ENCODE measurements at places on chromosomes 3 and 15.

- no peak for DNase-seq
These were observed 781.5 kb downstream of the TBL1XR1 start for GRCh38 chr3:176415661-176416295.

- no peak for DNase-seq
These were observed 30.0 kb downstream of the CHD2 start for GRCh38 chr15:92930054-92930621.

GRCh38 chr3:190172751-190173150 is 52.1 kb upstream of the P3H2 start:
- DNase-seq: no peak

- no peak for DNase-seq
These were observed 92.7 kb upstream of the RARB start for GRCh38 chr3:25335356-25335755.

GRCh38 chr15:31203999-31204398 is 102.5 kb upstream of the TRPM1 start:
- DNase-seq: no peak

GRCh38 chr3:14827776-14828175 is 9.0 kb downstream of the FGD5 start:
- DNase-seq: no peak

GRCh38 chr15:63826528-63826927 is 7.2 kb downstream of the HERC1 start:
- no peak for DNase-seq

- peak; percentile 14 for DNase-seq
These were observed 496.0 kb upstream of the THBS1 start for GRCh38 chr15:39084674-39085530.

GRCh38 chr3:46094506-46094905 is 67.2 kb upstream of the XCR1 start:
- no peak for DNase-seq

DNA sequence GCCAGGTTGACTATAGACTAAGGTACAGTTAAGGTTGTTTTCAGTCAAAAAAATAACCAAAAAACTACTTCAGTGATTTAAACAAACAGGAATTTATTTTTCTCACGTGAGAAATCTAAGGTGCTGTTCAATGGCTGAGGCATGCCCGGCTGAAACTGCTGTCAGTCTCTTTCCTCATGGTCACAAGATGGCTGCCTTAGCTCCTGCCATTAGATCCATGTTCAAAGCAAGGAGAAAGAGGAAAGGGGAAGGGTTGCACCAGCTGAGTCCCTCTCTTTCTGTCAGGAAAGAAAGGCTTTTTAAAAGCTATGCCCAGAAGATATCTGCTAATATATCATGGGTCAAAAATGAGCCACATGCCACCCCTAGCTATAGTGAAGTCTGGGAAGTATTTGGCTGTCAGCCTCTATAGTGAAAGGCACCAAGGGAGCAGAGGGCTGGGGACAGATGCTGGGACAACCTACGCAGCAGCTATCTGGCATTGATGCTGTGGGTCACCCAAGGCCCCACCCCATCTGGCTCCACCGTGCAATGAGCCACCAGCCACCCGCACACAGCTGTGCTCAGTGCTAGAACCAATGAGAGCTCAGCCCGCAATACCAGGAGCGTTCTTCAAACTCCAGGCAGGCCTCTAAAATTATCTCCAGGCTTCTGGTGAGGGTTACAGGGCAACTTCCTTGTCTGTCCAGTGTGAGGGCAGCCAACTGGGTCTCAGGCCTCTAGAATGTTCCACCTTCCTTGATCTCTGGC is 64.7 kb upstream of the GATA2 start:
- DNase-seq: no peak

DNA sequence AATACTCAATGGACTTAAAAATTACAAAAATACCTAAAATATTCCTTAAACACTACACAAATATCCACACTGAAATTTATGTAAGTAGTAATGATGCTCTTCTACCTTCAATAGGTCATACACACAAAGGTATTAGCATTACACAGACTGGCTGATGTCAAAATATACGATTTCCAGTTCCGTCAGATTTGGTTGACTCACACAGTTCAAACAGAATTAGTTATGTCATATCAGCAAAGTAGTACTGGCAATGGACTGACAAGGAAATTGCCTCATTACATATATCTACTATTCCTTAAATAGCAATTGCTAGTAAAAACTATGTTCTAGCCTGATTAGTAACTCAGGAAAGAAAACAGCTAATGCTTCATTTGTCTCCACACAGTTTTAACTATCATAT is 70.8 kb downstream of the ADAM10 start:
- no peak for DNase-seq
